Nucleus accumbens (tissue), 56 donors: ENCODE measurements at places on chromosomes 2 and 18.
A peak's percentile ranks its signal among the peaks of the same experiment; 100 is the strongest.

DNA sequence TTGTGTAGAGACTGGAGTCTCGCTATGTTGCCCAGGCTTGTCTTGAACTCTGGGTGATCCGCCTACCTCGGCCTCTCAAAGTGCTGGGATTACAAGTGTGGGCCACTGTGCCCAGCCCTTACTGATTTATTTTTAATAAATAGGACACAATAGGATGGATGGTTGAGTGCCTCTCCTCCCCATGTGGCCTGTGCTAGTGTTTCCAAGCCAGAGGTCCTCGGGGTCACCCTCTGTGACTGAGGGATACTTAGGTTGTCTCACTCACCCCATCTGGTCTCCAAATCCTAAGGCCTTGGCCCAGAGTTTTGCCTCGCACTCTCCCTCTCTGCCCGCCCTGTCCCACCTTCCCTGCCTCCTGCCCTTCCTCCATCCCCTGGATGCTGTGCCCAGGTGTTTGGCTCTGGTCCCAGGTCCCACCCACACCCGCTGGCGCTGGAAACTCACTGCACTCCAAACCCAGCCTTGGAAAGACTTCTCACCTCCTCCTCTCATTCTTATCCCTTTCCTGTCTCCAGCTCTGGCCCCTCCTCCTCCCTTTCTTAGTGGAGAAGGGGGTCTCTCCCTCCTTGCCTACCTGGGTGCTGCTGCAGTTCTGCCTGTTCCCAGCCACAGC lies 4.7 kb upstream of the ECEL1 start:
- no peak for DNase-seq

DNA sequence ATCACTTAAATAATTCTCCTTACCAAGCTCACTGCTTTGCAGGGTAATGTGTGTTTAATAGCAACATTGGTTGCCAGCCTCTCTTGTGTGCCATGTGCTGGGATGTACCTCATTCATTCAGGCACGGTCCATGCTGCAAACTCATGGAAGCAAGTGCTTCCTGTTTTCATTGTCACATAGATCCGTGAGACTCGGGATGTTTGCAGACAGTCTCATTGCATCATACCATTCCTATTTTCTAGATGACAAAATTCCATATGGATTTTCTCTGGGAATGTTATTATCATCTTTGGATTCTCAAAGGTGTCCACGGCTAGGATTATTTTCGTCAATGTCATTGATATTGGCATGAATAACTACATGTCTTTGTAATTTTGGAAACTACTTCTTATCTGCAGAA lies 60.0 kb upstream of the HDAC4 start:
- DNase-seq = no peak

DNA sequence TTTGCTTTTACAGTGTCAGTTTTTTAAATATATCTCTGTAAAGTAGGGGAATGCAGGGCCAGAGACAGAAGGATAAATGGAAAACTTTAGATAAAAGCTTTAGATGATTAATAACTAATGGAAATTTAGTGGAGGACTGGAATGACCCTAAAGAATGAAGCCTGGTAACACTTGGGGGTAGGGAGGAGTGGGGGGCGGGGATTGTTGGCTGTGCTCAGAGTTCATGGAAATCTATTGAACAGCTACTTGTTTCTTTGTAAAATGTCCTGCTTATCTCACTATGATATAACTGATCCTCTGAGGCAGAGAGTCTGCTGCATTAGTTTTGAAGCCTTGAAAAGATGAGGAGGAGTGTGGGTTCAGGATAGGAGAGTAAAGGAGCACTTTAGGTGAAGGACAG lies 90.5 kb downstream of the TMEM185B start:
- DNase-seq = no peak

GRCh38 chr2:8125741-8126711 lies 555.8 kb upstream of the ID2 start:
- no peak for DNase-seq

DNA sequence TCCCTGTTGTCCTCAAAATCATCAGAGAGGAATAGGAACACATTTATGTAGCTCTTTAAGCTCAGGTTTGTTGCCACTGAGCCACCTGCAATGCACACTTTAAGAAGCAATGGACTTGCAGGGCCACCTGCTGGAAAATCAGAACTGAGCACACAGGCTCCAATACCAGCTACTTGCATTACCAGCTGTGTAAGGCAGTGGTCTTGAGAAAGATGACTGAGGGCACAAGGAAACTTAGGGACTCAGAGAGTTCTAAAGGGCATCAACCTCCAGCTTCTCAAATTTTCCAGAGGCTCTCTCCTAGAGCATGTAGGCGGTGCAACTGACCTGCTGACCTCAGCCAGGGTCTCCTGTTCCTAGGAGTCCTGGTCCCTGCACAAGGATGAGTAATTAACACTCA lies 2.5 kb upstream of the CNDP2 start:
- DNase-seq = peak; percentile 45

- DNase-seq = no peak
Measured at GRCh38 chr2:99771681-99772333, 282.0 kb upstream of the REV1 start.
